ENCODE measurements at places on chromosomes 1 and 21.

DNA sequence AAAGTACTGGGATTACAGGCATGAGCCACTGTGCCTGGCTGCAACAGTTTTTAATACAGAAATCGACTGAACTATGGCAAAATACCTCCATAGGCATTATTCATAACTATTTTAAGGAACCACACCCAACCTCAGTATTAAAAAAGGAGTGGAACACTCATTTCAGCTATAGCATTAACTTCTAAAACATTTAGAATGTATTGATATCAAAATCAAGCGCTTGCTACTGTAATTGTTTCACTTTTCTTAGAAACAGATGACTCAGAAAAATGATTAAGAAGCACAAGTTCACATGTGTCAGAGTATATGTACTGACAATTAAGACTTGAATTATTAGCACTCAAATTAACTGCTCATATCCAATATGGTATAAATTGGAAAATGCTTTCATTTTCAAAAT, 15.1 kb downstream of the AIDA start:
- no peak for DNase-seq

DNA sequence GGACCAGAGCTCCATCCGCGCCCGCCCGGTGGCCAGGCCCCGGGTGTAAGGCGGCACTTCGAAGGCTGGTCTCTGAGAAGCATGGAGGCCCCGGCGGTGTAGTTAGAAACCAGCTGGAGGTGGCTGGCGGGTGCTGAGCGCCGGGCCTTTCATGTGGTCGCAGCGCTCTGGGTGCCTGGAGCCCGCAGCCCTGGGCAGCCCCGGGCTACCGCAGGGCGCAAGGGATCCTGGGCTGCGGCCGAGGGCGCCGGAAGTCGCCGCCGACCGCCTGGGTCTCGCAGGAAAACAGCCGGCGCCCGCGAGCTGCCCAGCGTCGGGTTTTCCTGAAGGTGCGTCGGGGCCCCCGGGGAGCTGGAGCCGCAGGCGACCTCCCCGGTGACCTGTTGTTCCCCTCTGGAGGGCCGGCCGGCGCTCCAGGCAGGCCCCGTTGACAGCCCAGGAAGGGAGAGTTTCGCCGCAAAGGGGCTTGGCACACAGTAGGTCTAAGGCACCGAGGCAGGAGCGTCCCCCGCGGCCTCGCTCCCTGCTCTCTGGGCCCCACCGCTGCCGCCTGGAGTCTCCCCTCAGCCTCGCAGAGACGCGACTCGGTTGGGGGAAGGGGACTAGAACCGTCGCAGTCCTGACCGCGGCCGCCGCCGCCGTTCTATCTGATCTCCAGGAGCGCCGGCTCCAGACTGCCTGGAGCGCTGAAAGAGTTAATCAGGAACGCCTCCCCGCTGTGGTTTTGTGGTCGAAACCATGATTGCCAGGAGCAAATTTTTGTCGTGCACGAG, 2.7 kb downstream of the GRHL3 start:
- peak; percentile 92 for DNase-seq

DNA sequence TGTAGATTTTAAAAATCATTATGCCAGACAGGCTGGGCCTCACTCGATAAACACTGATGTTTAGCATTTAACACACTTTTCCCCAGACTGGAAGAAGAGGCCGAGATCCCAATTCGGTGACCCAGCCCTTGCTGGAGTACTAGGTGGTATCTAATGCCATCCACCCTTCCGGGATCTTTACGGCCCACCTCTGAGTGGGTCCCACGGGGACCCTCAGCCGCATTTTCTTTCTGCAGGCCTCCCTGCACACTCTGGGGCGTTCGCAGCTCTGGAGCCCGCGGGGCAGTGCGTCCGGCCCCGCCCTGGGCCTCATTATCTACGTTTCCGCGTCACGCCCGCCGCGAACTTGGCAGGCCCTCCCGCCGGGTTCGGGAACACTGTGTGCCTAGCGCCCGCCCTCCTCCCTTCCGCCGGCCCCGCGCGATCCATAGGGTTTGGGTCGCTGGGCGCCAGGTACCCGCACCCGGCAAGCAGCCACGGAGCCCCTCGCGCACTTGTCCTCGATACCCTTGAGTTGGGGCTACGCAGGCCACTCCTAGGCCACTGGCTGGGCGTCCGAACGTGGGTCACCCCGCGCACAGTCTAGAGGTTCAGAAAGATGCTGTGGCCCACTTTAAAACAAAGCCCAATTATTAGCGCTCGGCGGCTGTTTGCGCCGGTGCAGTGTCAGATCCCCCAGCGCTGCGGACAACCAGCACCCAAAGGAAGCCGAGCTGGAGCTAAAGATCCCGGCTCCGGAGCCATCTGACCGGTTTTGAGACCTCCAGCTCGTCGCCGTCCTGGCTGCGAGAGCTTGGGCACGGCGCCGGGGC, 950 bp upstream of the EVA1C start:
- DNase-seq = no peak

GRCh38 chr1:54678776-54679643, 36.7 kb upstream of the TTC4 start:
- DNase-seq = no peak

- no peak for DNase-seq
Observed at GRCh38 chr1:86084998-86085397, 71.6 kb downstream of the COL24A1 start.

DNA sequence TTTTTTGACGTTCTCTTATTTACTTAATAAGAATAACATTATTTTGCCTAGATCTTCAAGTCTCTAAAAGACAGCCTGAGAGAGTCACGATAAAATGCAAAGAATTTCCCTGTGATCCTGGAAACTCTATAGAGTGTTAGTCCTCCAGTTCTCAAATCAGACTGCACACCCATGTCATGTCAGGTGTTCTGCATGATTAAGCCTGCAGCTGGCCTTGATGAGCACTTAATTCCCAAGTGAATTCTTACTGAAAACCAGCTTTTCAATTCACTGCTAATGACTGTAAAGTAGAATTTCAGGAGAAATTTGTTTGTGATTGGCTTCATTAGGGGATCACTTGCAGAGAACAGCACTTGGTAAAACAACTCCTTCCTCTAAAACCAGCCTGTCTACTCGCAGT, 41.9 kb downstream of the CHML start:
- DNase-seq = no peak

DNA sequence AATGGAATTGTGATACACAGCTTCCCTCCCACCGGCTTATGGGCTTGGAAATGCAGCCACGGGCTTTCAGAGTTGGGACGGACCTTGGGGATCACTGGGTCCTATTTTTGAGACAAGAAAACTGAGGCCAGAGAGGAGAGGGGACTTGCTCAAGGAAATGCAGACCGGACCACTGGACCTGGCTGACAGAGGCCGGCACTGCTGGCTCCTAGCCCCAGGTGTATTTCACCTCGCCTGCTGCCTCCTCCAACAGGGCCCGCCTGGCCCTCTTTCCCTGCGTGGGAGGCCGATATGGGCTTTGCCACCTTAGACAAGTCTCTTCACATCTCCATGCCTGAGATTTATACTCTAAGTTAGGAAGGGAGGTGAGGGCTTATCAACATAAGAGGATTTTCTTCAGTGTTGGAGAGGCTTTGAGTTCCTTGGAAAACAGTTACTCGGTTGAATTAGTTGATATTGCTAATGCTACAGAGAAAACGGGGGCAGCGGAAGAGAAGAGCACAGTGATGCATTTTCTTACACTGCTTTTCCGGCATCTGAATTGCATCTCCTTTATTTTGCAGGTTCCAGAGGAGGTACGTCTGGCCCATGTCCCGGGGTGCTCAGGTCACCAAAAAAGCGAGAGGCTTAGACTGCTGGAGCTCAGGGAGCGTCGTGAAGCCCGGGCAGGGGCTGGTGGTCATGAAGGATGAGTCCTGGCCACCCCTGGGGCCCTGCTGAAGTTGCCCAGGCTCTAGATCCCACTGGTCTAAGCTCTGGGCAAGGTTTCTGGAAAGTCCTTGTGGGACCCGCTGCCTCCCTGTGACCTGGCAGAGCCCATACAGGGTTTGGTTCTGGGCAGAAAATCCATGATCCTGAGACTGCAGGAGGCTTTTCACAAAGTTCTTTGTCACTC, 44.7 kb downstream of the CAPN2 start:
- DNase-seq = no peak

- no peak for DNase-seq
Observed at GRCh38 chr1:6370006-6370405, 23.6 kb downstream of the ACOT7 start.

DNA sequence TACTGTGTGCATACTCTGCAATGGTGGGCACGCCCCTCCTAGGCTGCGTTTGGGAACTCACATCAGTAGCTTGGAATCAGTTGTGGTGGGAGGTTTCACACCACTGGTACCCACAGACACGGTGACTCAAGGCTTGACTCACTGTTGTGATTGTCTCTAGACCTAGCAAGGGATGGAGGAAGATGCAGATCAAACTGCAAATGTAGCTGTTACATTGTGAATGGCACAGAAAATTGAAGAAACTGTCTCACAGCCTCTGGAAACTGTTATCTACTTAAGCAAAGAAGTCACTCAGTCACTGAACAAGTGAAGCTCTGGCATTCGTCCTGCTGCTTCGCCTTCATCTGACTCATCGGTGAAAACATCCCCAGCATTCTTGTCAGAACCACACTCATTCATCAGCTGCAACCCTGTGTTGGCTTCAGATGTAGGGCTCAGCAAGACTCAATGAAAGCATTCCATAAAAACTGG, 59.5 kb downstream of the POFUT2 start:
- peak; percentile 99 for DNase-seq

- DNase-seq = no peak
Observed at GRCh38 chr1:32393832-32394140, 455 bp downstream of the BSDC1 start.

GRCh38 chr1:159184201-159184600, 12.8 kb downstream of the CADM3 start:
- no peak for DNase-seq

- DNase-seq = no peak
Observed at GRCh38 chr1:38336301-38336923, 289.8 kb upstream of the POU3F1 start.

- no peak for DNase-seq
Observed at GRCh38 chr1:156444407-156445001, 56.1 kb downstream of the MEF2D start.

DNA sequence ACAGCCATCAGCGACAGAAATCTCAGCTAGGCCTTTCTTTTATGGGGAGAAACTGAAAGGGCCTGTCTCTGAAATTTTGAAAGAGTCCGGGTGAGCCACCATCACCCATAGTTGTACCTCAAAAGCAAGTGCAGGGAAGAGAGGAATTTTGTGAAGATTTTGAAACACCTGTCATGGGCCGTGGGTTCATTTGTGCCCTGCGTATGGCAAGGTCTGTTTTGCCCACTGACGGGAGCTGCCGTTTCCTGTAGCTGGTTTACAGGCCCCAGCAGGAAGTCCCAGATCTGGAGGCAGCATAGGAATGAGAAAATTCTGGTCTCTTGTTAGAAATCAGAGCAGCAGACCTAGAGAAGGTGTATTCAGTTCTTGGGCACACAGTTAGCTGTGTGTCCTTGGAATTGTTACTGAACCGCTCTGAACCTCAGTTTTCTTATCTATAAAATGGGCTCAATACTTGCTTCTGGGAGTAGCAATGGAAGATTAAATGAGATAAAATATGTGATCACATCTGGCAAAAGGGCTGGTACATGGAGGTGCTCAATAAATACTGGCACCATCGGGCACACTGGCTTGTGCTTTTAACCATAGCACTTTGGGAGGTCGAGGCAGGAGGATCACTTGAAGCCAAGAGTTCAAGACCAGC, 52.5 kb downstream of the MAN1C1 start:
- no peak for DNase-seq

GRCh38 chr1:69671363-69672010, 103.8 kb downstream of the LRRC7 start:
- no peak for DNase-seq

DNA sequence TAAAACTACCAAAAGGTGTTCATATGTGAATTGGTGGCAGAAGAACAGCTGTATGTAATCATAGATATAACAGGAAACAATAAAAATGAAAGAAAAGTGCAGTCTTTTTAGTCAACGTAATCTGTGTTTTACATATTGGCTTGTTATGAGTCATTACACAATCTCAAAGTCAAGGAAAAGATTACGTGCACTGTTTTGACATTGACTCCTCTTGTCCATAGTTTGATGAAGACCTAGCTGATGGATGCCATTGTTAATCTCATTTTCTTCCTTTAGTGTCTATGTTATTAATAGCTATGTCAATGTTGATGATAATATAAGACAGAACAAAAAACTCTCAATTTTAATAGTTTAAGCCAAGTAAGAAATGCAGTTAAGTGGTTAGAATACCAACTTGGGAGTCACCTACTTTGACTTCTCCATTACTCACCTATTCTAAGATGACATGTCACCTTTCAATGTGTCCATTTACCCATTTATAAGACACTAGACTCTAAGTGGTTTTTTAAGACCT, 84.5 kb upstream of the SAMSN1 start:
- no peak for DNase-seq

DNA sequence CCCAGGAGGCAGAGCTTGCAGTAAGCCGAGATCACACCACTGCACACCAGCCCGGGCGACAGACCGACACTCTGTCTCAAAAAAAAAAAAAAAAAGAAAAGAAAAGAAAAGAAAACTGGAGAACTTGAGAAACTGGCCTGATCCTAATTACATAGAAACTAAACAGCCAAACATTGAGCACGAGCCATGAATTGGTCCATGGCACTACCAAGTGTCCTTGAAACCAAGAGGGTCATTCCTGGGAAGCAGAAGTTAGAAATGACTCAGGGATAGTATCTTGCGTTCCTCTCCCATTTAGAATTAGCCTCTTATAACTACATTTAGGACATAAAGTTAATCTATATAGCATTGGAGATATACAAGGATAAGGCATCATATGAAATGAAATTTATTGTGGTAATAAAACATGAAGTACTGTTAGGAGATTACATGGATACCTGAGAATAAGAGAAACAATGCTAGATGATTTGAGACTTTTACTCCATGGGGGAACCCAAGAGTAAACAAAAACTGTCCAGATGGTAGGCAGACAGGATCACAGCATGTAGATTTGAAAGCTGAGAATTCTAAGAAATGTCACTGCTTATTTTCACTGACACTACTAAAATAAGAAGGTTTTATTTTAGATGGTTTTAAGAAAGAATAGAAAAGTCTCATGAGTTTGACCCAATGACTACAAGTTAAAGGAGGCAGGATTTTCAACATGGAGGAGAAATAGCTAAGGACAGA, 39.5 kb upstream of the CPLANE2 start:
- DNase-seq = no peak

GRCh38 chr1:109850827-109851226, 59.8 kb upstream of the CSF1 start:
- DNase-seq = no peak

GRCh38 chr21:42991992-42992740, 17.8 kb downstream of the PKNOX1 start:
- DNase-seq = peak; percentile 75

All from astrocyte of the cerebellum (primary cell).